ENCODE measurements at places on chromosomes 12 and 14.
A peak's percentile ranks its signal among the peaks of the same experiment; 100 is the strongest.

- no peak for DNase-seq
Measured at GRCh38 chr12:53102883-53103807, at the start of gene SOAT2. TSS of gene SOAT2 (plus strand) at chr12:53103486. CDS start at chr12:53103578, 92 bp downstream.

DNA sequence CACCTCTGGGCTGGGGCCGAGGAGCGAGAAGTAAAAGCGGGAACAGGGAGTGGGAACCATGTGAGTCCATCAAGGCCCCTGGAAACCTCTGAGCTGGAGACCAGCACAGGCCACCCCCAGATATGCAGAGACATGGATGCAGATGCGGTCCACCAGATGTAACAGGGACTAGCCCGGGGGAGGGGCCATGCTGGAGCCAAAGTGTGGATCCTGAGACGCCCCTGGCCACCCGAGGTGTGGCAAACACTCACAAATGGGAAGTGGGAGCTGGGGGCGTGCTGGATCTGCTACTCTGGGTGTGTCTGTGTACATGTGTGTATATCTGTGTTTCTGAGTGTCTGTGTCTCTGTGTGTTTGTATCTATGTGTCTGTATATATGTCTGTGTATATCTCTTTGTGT lies 12.8 kb downstream of the MYL2 start:
- no peak for DNase-seq

DNA sequence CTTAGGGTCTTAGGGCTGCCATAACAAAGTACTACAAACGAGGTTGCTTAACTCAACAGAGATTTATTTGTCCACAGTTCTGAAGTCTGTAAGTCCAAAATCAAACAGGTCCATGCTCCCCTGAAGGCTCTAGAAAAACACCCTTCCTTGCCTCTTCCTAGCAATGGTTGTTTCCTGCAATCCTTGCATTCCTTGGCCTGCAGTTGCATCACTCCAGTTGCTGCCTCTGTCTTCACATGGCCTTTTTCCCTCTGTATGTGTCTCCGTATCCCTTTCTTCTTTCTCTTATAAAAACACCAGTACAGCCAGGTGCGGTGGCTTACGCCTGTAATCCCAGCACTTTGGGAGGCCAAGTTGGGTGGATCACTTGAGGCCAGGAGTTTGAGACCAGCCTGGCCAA lies 17.4 kb downstream of the KCNMB4 start:
- no peak for DNase-seq

- no peak for DNase-seq
Measured at GRCh38 chr12:12474931-12475795, 87.5 kb downstream of the DUSP16 start.

- no peak for DNase-seq
Measured at GRCh38 chr12:104667139-104667538, 210.4 kb downstream of the CHST11 start.

- no peak for DNase-seq
Measured at GRCh38 chr12:108371801-108372344, 32.8 kb upstream of the CMKLR1 start.

GRCh38 chr12:90004319-90005074 lies 295.9 kb upstream of the ATP2B1 start:
- no peak for DNase-seq

DNA sequence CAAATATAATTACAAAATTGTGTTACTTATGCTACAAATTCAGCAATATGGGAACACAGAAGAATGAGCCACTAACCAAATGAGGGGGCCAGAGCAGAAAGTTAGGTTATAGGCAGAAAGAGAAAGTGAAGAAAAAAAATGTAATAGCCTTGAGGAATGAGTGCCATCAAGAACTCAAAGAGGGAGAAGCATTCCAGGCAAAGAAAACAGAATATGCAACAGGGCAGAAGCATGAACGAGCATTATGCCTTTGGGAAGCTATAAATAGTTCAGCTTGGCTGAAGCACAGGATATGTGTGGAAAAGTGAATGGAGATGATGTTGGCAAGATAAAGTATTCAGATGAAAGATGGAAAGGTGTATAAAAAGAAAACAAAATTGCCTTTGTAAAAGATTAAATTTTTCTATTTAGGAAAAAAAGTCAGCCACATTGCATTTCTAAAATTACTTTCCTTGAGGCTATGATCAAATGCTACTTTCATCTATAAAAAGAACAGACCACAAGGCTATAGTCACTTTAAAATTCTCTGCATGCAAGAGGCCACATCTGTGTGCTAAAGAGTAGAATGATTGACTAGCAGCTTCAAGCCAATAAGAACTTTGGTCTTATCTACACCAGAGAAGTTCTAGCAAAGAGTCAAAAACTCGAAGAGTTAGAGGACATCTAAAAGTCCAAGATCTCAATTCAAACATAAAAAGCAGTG lies 193.6 kb upstream of the GARIN6 start:
- DNase-seq, result no peak

DNA sequence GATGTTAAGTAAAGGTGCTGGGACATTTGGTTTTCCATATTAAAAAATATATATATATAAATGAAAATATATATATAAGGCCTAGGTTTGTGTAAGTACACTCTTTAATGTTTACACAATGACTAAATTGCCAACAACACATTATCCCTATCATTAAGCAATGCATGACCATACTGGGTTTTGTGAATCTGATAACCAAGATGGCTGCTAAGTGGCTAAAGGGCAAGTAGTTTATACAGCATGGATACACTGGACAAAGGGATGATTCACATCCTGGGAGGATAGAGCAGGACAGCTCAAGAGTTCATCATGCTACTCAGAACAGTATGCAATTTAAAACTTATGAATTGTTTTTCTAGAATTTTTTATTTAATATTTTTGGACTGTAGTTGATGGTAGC lies 89.3 kb downstream of the FIGNL2 start:
- DNase-seq, result no peak

DNA sequence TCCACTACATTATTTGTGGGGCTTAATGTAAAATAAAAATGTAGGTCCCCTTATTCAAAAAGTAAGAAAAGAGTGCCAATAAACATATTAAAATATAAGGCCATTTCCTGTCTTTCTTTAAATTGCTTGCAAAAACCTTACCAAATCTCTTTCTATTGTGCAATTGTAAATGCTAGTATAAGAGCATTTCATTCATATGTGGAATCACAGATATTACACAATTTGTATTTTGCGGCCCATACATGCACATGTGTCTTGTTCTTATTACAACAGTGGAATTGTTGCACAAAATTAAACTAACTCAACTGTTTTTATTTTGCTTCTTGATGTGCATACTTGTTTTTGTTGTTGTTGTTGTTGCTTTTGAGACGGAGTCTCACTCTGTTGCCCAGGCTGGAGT lies 20.1 kb upstream of the CRADD start:
- no peak for DNase-seq

DNA sequence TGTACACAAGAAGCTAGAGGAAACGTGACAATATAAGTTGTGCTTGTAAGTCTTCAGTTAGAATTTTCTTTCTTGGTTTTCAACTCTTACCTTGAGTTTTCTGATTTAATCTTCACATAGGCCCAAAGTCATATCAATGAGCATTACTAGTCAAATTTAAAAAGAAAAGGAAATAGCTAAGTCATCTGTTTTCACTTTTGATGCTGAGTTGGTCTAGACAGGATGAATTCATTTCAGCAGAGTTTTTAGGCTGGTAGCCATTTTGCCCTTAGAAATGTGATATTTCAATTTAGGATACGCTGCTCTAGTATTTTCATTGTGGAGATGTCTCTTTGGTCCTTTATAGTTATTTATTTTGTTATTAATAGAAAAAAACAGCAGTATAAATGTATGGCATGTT lies 44.6 kb upstream of the KRAS start:
- no peak for DNase-seq

DNA sequence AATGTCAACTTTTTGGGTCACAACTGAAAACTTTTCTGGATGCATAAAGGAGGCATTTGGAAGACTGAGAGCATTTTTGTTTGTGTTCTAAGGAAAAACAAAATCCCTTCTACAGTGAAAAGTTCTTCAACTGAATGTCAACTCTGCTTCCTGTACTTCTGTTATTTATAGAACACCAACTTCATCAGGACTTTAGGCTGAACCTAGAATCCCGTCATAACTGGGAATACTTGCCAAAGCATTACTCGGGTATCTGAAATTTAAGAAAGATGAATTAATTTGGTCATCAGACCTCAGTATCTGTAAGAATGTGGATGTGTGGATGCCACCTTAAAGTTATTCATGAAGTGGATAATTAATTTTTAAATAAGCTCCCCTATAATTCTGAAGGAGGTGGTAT lies 73.2 kb downstream of the FERMT2 start:
- DNase-seq, result no peak

DNA sequence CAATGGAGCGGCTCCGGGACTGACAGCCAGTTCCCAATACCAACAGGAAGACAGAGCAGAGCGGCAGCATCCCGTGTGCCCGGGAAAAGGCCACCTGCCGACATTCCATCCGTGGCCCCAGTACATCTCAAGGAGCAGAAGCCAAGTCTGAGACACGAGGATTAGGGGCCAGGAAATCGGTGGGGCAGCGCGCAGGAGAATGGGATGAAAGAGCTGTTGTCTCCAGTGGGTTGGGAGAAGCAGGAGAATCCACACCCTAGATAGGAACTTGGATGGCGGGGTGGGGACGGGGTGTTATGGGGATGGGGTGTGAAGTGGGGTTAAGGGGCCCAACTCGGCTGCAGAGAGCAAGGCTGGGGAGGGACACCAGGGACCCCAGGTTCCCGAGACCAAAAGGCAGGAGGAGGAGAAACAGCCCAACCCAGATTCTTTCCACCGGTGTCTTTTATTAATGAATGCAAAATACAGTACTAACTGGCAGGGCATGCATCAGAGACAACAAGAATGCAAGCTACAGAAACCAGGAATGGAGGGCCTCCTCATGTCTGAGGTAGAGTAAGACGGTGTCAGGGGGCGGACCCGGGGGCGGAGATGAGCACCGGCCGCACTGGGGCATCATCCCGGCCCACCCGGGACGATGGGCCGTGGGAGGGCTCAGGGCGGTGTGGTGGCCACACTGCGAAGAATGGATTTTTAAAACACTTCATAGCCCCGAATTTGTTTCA lies 50.3 kb downstream of the BEGAIN start:
- peak; percentile 3 for DNase-seq

DNA sequence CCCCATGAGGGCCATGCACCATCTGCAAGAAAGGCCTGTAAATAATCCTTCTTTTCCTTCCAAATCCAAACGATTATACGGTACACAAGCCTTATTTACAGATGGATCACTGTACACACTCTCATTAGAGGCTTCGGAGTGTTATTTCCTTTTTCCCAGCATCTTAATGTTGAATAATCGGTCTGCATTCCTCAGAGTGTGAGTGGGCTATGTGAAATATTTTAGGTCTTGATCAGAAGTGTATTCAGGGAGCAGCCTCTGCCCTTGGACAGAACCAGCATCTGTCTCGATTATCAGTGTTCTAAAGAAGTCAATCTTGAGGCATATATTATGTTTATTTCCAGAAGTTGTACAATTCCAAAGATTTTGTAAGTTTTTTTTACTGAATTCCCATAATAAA lies 340.6 kb downstream of the SEC23A start:
- DNase-seq, result no peak

GRCh38 chr14:72545411-72546311 lies 348.2 kb downstream of the DPF3 start:
- DNase-seq, result no peak

DNA sequence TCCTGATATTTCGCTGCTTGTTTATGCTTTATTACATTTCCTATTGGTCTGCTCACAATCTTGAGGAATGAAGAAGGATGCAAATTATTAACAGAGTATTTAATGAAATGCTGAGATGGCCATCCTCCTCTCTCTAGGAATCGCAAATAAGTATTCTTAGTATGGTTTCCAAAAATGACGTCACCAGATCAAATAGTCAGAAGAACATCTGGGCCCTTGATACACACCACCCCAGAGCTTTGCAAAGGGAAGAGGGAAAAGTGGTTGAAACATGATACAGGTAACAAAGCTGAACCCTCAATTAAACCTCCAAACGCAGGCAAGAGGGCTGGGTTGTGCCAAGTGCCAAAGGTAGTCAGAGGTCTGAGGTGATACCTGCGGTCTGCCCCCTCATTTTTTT lies 107.3 kb downstream of the BCL11B start:
- DNase-seq, result no peak

DNA sequence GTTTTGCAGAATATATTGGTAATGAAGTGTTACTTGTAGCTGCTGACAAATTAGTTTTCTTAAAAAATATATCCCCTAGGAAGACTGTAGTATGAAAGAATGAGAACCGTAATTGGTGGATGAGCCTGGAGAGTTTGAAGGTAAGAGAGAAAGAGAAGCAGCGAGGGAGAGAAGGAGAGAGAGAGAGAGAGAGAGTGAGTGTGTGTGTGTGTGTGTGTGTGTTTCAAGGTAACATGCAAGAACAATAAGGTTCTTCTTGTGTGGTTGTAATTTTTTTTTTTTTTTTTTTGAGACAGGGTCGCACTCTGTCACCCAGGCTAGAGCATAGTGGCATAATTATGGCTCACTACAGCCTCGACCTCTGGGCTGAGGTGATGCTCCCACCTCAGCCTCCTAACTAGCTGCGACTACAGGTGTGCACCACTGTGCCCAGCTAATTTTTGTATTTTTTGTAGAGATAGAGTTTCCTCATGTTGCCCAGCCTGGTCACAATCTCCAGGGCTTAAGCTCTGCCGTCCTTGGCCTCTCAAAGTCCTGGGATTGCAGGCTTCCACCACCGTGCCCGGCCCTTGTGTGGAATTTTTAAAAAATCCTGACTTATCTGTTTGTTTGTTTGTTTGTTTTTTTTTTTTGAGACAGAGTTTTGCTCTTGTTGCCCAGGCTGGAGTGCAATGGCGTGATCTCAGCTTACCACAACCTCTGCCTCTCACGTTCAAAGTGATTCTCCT lies 73.7 kb downstream of the RASSF3 start:
- no peak for DNase-seq

DNA sequence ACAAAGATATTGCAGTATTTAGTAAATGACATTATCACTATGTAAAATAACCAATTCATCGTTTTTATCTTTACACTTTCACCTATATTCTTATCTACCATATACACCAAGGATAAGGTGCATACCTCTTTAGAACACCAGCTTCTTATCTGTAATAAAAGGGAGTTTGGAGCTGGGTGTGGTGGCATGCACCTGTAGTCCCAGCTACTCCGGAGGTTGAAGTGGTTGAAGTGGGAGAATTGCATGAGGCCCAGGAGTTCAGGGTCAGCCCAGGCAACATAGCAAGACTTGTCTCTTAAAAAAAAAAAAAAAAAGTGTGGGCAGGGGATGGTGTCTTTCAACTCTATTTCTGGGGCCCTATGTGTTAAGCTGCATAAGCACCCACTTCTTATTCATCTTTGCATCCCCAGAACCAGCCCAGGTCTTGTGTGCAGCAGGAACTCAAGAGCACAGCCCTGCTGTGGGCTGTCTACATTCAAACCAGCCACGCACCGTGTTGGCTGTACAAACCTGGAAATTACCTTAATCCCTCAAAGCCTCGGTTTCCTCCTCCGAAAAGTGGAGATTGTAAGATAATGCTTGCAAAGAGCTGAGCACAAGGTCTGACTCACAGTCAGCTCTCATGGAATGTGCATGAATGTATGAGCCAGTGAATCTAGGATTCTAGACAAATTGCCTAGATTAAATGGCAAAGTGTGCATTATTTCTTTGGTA lies 256.6 kb upstream of the FOXN3 start:
- no peak for DNase-seq

DNA sequence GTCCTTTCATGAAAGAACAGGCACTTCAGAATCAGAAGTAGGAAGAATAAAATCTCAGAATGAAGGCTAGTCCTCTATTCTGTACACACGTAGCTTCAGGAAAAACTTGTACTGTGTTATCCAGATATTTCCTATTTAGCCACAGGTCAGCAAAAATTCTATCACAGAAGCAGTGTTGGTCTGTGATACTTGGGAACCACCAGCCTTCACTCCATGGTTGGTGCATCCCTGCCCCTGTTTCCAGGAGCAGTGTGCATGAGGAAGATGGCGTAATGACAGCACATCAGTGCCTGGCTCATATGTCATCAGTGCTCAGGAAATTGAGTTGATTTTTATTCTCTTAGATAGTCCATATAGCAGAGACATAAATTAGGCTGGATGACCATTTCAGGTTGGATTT lies 87.7 kb downstream of the SAMD4A start:
- no peak for DNase-seq

Data from WERI-Rb-1 (cell line).